ENCODE measurements at places on chromosomes 1 and 21. TPM values are rescaled to one million over a fixed set of nuclear protein-coding genes. Genes with fewer than 3 reads are reported as not detected.

Gene F13B
- total RNA-seq = not detected

- no peak for DNase-seq
Measured at GRCh38 chr1:59285691-59286090, 11.2 kb upstream of the FGGY start.

DNA sequence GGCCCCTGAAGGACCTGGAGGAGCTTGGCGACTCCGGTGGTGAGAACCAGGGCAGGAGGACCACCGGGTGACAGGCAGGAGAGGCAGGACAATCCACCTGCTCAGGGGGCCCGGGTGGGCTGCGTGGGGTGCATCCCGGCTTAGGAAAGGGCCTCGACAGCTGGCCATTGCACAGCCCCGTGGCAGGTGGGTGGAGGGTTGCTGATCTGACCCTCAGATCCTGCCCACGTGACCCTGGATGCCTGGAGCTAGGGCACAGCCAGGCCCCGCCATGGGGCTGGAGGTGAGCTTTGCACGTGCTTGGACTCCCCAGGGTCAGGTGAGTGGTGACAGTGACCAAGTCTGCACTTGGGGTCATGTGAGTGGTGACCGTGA, 35.5 kb upstream of the SLC19A1 start:
- DNase-seq = peak; percentile 7

Gene MTARC2
- total RNA-seq = 24.9 TPM

Gene LINGO4
- 0.67 TPM for total RNA-seq

DNA sequence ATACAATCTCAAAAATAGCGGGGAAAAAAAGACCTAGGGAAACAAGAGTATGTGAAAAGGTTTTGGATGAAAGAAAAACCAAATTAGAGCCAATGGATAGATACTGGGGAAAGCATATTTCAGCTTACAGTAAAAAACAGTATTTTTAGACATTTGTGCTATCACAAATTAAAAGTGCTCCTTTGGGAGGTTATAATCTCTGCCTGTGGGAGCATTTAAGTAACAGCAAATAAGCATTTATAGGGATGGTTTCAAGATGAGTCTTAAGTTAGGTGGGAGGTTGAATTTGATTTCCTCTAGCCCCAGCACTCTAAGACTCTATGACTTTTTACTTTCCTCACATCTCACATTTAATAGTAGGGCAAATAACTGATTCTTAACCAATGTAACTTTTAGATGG, 79.6 kb upstream of the SLFNL1 start:
- DNase-seq = no peak

DNA sequence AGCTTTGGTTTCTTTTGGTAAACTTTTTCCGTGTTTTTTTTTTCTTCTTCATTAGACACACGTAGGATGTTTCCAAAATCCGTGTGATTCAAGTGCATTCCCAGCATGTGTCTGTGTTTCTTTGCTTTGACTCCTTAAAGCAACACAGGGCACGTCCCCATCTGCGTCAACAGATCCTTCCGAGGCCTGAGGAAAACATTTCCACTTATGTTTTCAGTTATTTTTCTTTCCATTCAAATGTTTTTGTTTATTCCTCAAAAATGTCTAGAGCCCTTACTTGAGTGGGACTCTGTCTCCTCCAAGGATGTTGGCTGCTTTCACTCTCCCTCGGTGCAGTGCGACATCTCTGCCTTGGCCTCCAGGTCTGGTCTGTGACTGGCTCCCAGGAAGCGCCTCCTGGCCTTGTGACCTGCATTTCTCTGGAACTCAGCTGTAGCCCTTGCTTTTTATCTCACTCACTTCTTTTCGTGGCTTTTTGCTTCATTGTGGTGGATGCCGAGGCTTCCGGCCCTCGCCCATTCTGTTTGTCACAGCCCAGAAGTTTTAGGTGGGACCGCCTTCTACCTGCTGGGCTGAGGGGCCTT, 31.3 kb upstream of the SLC19A1 start:
- DNase-seq = no peak

Gene NT5C1A
- 39.6 TPM for total RNA-seq

Gene OR13G1
- total RNA-seq = not detected

GRCh38 chr1:47438165-47439016, 547 bp downstream of the FOXD2 start:
- no peak for DNase-seq

DNA sequence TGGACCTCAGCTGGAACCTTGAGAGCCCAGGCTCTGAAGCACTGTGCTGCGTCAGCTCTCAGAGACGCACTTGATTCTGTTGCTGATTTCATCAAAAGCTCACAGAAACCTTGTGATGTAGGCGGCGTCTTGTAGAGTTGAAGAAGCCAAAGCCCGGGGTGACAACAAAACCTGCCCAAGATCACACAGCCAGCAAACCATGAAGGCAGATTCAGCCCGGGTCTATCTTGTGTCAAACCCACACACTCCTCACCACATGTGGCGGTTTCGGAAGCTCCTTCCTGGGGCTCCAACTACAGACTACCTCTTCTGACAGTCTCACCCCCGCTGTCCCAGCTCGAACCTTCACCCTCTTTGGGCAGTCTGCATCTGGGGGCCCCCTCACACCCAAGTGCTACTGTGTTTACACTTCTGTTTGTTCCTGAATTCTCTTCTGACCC, 50.4 kb downstream of the TENT5C start:
- no peak for DNase-seq

- no peak for DNase-seq
Measured at GRCh38 chr1:39892601-39893595, 8.8 kb downstream of the MYCL start.

Gene CR1
- total RNA-seq = 2.2 TPM

GRCh38 chr1:188489336-188490112, 1660.8 kb downstream of the PLA2G4A start:
- DNase-seq = no peak

- no peak for DNase-seq
Measured at GRCh38 chr1:200831091-200831490, 41.7 kb upstream of the GPR25 start.

DNA sequence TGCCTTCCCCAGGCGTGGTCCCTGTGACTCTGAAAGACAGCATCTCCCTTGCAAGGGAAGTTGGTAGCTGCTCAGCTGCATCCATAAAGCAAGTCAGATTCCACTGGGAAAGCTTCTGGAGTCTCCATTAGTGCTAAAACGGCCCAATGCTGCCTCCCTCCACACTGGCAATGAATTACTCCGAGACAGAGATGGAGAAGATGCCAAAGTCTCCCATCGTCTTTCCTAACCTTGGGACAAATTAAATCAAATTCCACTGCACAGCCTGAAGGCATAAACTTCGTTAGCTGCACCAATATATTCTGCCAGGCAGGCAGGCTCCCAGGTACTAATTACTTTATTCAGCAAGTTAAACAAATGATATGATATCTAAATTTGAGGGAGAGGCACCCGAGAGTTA, 106.3 kb upstream of the GJB5 start:
- DNase-seq = no peak

DNA sequence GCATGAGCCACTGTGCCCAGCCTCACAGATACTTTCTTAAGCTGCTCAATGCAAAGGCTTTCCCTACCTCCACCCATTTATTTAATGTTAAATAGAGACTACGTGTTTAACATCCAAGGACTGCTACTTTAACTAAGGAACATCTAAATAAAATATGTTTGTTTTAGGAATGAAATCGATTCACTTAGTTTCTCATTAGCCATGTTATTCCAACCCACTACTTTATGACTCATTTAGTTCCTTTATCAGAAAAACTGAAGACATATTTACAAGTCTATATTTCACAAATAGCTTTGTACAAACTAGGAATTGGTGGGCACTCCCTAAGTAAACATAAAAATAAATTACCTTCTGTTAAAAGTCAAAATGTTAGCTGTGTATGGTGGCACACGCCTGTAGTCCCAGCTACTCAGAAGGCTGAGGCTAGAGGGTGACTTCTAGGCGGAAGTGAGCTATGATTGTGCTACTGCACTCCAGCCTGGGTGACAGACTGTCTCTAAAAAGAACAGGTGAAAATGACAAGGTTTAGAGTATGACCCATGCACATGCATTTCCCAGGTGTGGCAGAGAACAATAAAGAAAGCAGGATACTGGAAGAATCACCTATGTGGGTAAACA, 39.9 kb upstream of the AK4 start:
- no peak for DNase-seq

Gene SLC9C2
- total RNA-seq = not detected

DNA sequence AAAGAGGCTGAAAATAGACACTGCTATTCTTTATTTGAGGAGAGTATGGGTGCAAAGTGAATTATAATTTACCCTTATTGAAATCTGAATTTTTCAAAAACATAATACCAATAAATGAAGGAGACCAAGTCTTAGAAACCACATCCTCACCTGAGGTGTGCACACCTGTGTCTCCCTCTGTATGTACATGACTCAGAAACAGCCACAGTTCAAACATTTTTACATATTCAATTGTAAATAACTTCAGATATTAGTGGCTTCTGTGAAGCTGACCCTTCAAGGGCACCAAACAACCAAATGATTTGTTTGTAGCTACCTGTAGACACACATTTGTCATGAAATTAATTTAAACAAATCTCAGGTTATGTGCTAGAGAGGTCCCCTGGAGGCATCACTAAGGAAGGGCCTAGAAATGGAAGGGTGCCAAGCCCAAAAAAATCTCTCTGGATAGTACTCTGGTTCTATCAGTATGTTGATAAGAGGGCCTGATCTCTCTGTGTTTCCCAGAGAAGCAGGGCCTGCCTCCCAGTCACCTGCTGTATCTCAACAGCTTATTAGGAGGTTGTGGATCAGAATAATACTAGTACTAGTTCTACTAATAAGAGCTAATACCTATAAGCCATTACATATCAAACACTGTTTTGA, 28.1 kb downstream of the ERI3 start:
- DNase-seq = no peak

GRCh38 chr1:109268431-109269211, 14.3 kb downstream of the PSRC1 start:
- DNase-seq = peak; percentile 26

Gene NUP210L
- 0.27 TPM for total RNA-seq

Gene XCL1
- 0.67 TPM for total RNA-seq

- DNase-seq = peak; percentile 32
Measured at GRCh38 chr1:219621047-219621786, 8.3 kb upstream of the ZC3H11B start.

Gene PLD5
- total RNA-seq = not detected

DNA sequence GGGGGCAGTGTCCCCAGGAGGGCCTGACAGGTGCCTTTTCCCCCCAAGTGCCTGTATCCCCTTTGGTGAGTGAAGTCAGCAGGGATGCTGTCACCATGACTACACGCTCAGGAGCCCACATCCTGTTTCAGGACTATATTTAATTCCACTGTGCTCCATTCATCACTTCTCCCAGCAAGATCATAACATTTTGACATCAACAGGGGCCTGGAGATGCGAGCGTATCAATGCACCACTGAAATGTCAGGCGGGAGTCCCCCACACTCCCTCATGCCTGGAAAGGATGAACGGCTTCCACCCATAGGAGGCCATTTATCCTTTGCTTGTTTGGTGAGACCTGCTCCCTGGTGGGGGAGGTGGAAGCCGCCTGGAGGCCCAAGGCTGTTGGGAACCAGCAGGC, 119.1 kb downstream of the PTPRU start:
- no peak for DNase-seq

DNA sequence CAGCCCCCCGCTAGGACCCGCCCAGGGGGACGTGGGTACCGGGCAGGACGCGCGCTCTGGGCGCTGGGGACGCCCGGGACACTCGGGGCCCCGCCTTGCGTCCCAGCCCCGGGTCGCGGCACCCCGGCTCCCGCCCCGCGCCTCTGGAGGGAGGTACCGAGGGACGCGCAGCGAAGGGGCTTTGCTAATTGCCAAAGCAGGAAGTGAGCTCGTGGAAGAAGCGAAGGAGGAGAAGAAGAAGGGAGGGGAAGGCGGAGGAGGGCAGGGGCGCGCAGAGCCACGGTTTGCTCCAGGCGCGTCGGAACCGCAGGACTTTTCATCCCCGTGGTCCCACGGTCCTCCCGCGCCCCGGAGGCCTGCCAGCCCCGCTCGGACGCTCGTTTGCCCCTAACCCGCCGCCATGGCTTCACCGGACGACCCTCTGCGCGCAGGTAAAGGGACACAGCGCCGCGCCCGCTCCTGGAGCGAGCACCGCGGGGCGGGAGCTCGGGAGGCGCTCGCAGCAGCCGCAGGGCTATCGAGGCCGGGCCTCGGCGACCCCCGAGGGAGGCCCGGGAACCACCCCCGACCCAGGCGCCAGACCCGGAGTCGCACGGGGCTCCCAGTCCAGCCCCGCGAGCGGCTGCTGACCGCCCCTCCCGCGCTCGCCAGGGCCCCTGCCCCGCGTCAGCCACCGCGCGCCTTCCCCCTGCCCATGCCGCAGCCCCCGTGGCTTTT, 1.3 kb downstream of the EDARADD start:
- peak; percentile 55 for DNase-seq

Gene DMBX1
- not detected for total RNA-seq

DNA sequence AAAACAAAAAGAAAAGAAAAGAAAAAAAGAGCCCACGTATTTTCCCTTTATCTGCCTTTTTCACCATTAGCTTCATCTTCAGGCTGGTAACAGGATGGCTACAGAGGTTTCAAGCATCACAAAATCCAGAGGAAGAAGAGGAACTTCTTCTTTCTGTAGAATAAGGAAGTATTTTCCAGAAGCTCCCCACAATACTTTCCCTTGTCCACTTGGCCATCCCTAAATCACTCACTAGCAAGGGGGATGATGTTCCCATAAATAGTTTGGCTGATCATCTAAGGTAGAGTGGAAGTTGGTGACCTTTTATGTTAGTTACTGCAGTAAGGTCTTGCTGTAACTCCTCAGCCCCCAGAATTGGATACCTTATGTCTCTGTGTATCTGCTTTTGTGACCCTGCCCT, 45.1 kb upstream of the RNF11 start:
- no peak for DNase-seq

- DNase-seq = no peak
Measured at GRCh38 chr1:207009182-207009850, 23.2 kb downstream of the C1orf116 start.

GRCh38 chr1:84780000-84780716, 89.9 kb upstream of the SSX2IP start:
- DNase-seq = no peak

- DNase-seq = no peak
Measured at GRCh38 chr1:95085376-95085775, 12.6 kb upstream of the ALG14 start.

GRCh38 chr1:189669846-189670245, 807.8 kb downstream of the BRINP3 start:
- no peak for DNase-seq

DNA sequence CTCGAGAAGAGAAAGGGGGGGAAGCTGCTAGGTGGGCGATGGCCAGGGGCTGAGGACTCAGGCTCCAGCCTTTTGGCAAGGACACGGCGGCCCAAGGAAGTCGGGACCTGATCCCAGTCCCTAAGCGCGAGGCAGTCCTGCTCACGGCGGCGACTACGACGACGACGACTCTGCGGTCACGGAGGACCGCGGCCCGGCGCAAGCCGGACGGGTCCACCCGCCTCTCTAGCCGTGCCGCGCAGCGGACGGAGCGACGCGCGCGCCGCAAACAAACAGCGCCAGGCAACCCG, 401 bp downstream of the WNT9A start:
- no peak for DNase-seq

Gene TCHHL1
- total RNA-seq = not detected

Gene SLC44A5
- total RNA-seq = 0.27 TPM

DNA sequence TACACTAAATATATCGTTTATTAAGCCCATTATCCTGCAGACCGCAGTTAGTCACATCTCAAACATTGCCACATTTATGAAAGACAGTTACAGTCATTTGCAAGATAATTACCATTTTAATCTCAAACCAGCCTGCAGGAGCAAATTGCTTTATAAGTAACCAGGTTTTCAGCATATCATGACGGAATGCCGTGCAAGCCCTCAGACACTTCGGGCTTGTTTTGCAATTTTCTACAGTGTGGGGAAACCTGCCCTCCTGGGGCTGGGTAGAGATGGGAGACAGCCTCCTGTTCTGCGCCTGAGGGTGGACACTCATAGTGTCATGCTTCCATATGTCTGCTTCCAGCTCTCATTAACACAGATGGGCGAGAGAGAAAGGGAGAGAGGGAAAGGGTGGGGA, 563.9 kb downstream of the NPHP4 start:
- no peak for DNase-seq

All from left ventricle myocardium superior (tissue), 1 donor.